ENCODE measurements at places on chromosomes 11 and 22.

DNA sequence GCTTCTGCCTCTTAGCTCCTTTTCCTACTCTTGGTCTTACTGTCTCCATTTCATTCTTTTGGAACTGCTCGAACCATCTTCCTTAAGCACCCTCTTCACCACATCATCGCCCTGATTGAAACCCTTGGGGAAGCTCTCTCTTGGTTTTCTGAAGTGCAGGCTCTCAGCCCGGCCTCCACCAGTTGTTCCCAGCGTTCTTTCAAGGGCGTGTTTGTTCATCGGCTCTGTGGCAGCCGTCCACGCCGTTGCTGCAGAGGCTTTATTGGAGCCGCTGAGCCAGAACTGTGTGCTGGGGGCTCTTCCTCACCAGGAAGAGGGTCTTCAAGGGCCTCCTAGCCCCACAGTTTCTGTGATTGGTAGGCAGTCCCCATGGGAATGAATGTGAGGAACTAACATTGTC is 214.1 kb downstream of the TBC1D22A start:
- DNase-seq = no peak

GRCh38 chr11:96314326-96315020 is 28.5 kb downstream of the MAML2 start:
- DNase-seq = no peak

DNA sequence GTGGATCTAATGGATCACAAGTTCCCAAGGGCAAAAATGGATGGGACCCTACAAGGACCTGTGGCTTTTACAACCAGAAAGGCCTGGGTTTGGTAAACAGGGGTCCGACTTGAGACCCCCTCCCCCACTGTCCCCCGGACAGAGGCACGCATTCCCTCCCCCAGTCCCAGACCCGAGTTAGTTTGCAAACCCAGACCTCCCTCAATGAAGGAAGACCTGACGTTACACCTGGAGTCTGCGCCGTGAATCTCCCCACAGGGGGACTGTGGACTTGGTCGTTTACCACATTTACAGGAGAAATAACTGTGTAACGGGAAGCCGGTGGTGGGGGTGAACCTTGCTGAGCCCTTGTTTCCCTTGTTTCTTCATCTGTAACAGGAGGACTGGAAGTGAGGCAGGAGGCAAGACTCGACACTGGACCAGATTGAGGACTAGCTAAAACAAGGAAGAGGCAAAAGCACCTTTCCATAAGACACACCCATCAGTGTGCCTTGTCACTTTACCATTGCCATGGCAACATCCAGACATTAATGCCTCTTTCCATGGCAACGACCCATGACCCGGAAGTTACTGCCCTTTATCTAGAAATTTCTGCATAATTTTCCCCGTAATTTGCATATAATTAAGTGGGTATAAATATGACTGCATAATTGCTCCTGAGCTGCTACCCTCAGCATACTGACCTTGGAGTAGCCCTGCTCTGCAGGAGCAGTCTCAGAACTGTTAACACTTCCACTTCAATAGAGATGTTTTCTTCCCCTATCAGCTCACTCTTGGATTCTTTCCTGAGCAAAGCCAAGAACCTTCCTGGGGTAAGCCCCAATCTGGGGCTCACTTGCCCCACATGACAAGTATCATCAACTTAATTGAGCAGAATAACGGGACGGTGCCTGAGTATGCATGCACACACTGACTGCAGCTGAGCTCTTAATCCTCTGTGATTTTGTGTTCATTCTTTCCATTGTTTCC is 25.4 kb downstream of the PDGFB start:
- no peak for DNase-seq

- DNase-seq = no peak
These were observed 15.3 kb downstream of the UBE4A start for GRCh38 chr11:118374729-118375128.

DNA sequence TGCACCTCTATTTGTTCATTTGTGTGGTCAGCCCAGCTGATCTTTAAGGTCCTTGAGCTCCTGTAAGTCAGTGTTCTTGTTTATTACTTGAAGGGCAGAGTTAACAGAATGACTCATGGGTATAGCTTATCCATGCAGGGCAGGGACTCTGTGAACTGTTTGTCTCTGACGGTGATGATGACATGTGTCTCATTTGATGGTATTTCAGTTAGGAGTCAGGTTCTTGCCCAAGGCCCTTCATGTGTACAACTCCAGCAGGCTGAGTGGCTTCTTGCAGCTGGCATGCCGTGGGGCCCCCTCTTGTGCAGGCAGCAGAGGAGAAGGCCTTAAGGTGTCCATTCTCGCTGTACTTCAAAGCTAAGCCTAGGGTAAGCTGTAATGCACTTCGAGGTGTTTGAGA is 165.1 kb downstream of the DBX1 start:
- DNase-seq = no peak

DNA sequence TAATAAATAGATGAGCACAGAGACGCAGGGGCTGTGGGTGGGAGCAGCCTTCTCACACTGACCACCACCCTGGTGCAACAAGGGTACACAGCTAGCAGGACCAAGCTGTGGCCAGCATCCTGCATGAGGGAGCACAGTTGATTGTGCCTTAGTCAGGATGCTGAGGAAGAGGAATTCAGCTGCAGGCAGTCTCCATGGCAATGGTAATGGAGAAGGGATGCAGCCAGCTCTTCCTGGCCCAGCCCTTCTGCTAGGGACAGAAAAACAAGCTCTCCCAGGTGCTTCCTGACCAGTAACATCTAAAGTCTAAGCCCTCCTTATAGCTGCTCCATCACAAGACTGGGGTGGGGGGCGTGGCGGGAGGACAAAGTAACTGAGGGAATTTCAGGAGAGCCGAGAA is 363.5 kb downstream of the BUD13 start:
- DNase-seq = no peak
